ENCODE measurements at places on chromosomes 1 and 21. TPM values are rescaled to one million over a fixed set of nuclear protein-coding genes. Genes with fewer than 3 reads are reported as not detected.

- H3K27ac ChIP-seq: peak within 1 kb of the TSS; percentile 76
- H3K27me3 ChIP-seq: no peaks in the 10 kb centered on the region
- H3K4me1 ChIP-seq: peaks cover 13% of the 10 kb centered on the region
These were observed at the start of gene ECE1 for GRCh38 chr1:21289700-21290545. ECE1 (minus strand) TSS chr1:21290463; CDS start chr1:21290414, 49 bp downstream.

The KRTAP12-1 gene
- total RNA-seq: not detected

The KIF17 gene
- 0.71 TPM for total RNA-seq

DNA sequence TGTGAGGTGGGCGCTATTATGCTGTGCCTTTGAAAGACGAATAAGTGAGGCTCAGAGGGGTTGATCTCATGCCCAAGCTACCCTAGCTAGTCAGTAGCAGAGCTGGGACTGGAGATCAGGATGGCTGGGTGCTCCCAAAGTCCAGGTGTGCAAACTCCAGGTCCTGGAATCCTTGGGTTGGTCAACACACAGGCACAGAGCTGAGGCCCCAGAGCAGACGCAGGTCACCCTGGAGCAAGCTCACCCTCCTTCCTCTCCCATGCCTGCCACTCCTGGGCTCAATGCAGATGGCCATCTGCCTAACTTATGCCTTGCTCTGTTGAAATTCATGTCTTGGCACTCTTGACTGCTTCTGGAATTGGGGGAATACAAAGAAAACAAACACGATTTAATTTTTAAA is 587.2 kb downstream of the PTPRU start:
- H3K4me3 ChIP-seq: no peak overlapping the region
- no peaks in the 10 kb centered on the region for H3K4me1 ChIP-seq
- H3K27ac ChIP-seq: no peak overlapping the region
- H3K27me3 ChIP-seq: no peaks in the 10 kb centered on the region
